ENCODE measurements at places on chromosomes 3 and 15.

GRCh38 chr3:98262046-98262445 is 2.0 kb upstream of the OR5H6 start:
- no peak for DNase-seq

DNA sequence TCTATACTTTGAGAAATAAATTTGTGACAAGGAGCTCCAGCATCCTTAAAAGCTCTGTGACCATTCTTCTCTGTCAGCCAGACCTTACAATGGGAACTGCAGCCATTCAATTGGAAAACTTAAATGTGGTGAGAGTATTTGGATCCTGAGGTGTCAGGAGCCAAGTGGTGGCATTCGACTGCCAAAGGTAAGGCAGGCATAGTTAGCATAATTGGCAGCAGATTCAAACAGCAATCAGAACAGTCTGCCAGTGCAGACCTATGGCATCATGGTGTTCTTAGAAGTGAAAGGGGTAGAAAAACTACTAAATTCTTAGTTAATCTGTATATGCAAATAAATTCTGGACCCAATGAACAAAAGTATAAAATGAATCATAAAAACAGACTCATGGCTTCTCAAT is 18.2 kb upstream of the FNDC3B start:
- no peak for DNase-seq

DNA sequence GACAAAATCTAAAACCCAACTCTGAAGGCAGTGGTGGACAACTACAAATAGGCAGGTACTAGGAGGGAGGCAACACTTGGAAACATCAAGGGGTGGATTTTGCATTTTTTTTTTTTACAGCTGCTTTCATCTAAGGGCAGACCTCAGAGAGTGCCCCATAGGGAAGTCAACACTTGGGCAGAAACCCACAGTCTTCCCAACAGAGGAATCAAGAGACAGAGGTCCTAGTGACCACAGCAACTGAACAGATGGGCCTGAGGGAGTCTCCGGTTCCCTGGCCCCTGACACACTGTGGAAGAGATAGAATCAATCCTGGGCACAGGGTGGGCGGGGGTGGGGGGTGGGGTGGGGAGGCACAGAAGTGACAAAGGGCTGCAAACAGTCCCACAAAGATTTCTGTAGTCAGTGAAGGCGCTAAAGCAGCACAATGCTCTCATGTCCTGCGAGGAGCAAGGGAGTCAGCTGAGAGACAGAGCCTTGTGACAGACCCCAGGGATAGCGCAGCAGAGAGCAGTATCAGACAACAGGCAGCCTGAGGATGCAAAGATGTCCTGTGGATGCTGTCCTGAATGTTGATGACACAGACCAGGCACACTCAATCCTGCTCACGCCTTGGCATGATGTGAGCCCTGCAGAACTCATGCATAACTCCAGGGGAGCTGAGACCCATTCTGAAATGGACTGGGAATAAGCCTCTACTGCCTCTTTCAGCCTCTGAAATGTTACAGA is 6.9 kb upstream of the RFTN1 start:
- DNase-seq, result no peak

- peak; percentile 61 for DNase-seq
These were observed 85.5 kb downstream of the VPS13C start for GRCh38 chr15:61974759-61975158.

GRCh38 chr3:52524258-52524751 is 9.4 kb downstream of the NT5DC2 start:
- DNase-seq, result no peak

DNA sequence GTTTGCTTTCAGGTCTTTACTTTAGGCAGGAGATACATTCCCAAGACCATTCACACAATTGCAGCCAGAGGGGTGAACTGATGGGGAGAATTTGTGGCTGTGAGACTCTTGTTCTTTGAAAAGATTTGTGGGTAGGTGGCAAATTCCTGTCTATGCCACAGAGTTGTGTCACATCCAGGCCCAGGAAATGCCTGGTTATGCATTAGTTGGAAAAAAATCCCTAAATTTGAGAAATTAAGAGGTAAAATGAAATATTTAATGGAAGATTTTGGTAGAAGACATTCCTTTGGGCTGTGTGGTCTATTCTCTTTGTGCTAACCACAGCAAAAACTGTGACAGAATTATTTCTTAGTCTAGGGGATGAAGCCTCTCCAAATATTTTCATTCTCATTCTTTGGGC is 28.8 kb downstream of the SAMMSON start:
- DNase-seq, result no peak

- no peak for DNase-seq
These were observed 116.3 kb downstream of the CORO2B start for GRCh38 chr15:68695061-68695595.

DNA sequence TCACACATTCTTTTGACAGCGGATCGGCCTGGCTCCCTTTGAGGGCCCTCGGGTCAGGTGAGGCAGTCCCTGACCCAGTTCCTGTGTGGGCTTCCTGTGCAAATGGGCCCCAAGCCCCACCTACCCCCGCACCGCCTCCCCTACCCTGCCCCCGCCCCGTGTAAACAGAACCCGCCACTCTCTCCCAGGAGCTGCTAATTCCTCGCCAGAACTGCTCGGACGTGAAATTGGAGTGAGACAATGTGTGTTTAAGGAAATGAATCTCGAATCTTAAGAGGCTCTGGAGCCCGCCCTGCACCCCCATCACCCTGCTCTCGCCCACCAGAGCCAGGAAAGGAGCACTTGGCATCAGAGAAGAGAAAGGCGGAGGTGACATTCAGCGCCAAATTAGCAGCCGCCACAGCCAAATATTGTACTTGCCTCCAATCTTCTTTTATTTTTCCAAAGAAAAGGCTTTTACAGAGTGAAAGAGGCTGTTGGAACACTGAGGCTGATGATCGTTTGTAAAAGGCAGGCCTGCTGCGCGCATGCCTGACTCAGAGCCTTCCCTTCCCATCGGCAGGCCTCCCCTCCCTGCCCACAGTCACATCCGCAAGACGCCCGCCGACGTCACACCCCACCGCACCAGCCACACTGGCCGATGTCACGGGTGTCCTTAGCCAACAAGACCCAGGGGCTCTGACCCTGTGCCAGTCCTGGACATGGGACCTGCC is 53.1 kb downstream of the CACNA2D2 start:
- no peak for DNase-seq

DNA sequence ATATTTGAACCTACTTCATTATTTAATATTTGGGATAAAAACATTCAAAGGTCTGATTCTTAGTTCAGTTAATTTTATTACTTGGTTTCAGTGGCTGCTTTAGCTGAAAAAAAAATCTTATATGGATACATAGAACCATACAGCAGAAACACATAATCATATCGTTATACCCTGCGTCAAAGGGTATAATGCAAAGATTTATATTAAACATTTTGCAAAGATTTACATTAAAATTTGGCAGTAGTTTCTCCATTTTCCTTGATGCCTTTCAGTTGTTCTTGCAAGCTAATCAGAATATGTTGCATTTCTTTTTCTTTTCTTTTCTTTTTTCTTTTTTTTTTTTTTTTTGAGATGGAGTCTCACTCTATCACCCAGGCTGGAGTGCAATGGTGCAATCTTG is 31.4 kb downstream of the CLDN11 start:
- no peak for DNase-seq

DNA sequence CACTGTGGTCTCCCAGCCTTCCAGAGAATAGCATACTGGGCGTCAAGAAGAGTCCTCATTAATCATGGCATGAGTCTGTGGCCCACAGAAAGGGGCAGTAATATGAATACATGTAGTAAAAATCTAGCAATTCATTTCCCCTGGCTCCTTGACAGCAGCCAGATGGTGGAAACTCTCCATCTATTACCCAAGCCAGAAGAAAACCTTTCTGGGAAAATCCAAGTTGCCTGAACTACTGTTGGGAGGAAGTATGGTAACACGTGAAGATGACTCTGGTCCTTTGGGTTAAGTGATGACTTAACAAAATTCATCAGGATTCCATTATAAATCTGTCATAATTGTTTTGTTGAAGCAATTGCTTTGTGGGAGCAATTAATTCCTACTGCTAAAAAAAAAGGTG is 530.5 kb downstream of the FHIT start:
- no peak for DNase-seq

DNA sequence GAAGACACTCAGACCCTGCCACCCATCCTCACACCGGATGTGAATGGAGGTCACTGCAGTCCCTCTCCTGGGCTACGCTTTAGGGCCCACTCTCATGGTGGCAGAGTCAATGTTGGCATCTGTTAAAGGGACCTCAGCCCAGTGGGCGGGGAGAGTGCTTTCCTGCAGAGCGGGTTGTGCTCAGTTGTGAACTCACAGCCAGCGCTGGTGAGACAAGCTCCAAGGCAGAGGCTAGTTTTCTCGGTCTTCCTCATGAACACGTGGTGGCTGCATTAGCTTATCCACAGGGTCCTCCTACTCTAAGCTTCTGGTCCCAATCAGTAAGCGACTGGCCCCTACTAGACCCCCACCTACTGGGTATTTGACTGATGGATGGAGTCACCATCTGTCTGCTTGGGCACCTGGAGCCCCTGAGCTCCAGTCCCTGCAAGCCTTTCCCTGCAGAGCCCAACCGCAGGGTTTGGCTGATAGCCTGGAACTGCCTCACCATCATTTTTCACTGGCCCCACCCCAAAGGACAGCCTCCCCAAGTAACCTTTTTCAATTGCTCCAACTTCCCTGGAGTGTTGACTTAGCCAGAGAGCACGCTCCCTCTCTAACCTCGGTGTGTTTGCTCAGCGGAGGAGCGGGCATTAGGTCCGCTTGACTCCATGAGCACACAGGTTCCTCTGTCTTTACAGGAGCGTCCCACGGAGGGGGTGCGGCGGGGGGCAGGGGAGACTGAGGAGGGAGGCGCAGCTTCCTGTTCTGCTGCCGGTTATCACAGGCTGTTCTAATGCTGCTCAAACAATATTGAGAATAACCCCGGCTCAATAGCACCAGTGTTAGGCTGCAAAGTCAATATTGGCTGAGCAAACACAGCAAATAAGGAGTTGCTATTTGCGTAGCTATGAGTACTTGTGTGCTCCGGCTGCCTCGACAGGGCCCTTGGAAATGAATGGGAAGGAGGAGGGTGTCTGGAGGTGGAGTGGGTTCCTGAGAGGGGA is 141.7 kb downstream of the RPLP1 start:
- DNase-seq, result peak; percentile 100

DNA sequence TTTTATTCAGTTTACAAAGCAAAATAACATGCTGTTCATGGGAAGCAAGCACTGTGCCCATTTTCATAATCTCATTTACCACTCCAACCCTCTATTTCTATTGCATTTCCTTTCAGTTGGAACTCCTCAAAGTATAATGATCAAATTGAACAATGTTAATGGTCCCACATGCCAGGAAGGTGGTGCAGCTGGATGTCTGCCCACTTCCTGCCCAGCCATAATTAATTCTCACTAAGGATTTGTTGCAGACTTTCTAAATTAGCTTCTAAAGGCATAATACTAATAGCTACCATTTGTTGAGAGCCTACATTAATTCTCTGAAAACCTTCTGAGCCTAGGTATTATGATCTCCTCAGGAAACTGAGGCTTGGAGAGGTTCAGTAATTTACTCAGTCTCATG is 316.1 kb upstream of the TPM1 start:
- peak; percentile 90 for DNase-seq

DNA sequence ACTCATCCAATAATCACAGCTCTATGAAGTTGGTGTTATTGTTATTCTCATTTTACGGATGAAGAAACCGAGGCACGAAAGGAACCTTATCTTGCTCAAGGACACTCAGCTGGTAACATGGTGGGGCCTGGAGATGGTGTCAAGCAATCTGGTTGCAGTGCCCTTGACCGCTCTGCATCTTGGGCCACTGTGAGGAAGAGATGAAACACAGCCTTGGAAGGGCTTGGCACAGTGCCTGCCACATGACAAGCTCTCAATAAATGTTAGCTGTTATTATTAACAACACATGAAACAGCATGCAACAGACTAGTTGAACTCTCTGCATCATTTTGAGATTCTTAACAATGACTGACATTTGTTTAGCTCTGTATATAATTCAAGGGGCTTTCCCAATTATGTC is 10.1 kb upstream of the ITGA11 start:
- DNase-seq, result peak; percentile 27

GRCh38 chr15:41904541-41905005 is 10.7 kb upstream of the SPTBN5 start:
- peak; percentile 58 for DNase-seq

DNA sequence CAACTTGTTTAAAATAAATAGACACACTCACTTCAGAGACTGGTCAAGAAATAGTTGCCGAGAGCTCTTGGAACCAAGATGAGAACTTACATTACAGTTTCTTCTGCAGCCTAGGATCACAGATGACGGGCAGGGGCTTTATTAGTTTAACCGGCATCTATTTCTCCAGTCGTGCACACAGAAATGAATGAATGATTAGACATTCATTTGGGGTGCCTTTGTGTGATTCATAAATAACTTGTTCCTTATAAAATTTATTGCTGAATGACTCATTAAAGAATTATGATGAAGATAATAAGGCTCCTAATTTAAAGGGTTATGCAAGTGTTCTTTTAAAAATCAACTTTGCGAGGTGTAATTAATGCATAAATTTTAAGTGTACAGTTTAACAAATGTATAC is 20.8 kb downstream of the NFKBIZ start:
- DNase-seq, result no peak

GRCh38 chr15:74240002-74240568 is 4.0 kb downstream of the CCDC33 start:
- peak; percentile 94 for DNase-seq

GRCh38 chr15:98850961-98851572 is 156.5 kb downstream of the PGPEP1L start:
- DNase-seq, result peak; percentile 58

DNA sequence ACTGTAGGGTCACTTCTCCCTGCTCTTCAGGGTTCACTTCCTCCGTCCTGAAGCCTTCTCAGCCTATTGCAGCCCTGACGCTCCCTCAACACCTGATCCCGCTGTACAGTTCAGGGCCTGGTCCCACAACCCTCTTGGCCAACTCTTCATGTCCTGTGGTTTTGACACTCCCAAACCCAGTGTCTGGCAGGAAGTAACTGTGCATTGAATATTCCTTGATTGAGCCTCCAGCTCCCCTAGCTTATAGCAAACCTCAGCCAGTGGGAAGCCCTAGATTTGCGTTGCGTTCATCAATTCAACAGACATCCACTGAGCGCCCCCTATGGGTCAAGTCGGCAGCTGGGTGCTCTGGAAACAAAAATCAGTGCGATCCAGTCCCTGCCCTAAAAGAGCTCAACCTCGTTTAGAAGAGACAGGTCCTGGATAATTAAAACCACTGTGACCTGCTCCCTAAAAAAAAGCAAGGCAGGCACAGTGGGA is 13.5 kb downstream of the UBAP1L start:
- no peak for DNase-seq

- DNase-seq, result no peak
These were observed 8.1 kb upstream of the SCG3 start for GRCh38 chr15:51672913-51673857.
